ENCODE measurements at places on chromosomes 1 and 21.

GRCh38 chr1:168343566-168343965, 62.9 kb downstream of the TBX19 start:
- DNase-seq = no peak

DNA sequence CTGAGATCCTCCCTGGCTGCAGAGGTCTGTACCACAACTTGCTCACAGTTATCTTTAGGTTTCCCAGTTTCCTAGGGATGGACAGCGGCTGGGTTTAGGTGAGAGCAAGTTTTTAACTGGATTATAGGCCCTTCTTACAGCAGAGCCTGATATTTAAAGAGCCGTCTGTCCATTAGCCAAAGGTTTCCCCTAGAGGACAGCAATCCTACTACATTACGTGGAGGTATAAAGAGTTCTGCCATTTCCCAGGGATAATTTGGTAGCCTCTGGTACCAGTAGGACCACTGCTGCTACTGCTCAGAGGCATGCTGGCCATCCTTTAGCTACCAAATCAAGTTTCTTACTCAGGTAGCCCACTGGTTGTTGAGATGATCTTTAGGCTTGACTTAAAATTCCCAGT, 21.9 kb upstream of the FCGR2A start:
- DNase-seq = no peak

DNA sequence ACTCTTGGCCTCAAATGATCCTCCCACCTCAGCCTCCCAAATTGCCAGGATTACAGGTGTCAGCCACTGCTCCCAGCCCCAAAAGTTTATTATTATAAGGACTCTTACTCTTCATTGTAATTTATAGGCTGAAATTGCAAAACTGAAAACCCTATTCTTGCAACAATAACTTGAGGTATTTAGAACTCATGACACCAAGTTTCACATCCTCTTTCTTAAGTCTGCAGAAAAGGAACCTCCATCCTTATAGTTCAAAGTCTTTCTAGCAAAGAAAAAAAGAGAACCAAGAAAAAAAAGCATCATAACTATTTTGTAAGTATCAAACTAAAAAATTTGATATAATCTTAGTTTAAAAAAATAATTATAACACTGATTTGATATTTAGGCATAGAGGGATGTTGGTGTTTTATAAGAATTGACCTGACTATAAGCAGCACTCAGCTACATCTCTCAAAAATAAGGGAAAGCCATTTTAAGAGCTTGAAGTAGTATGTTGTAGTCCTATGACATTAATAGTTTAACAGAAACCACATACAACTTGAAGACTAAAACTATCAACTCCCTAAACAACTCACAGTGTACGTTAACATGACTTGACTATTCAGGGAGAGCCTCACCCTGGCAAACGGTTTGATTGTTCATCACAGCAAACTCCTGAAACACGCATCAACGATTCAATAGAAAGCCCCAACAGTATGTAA, 122.4 kb downstream of the AKT3 start:
- no peak for DNase-seq

DNA sequence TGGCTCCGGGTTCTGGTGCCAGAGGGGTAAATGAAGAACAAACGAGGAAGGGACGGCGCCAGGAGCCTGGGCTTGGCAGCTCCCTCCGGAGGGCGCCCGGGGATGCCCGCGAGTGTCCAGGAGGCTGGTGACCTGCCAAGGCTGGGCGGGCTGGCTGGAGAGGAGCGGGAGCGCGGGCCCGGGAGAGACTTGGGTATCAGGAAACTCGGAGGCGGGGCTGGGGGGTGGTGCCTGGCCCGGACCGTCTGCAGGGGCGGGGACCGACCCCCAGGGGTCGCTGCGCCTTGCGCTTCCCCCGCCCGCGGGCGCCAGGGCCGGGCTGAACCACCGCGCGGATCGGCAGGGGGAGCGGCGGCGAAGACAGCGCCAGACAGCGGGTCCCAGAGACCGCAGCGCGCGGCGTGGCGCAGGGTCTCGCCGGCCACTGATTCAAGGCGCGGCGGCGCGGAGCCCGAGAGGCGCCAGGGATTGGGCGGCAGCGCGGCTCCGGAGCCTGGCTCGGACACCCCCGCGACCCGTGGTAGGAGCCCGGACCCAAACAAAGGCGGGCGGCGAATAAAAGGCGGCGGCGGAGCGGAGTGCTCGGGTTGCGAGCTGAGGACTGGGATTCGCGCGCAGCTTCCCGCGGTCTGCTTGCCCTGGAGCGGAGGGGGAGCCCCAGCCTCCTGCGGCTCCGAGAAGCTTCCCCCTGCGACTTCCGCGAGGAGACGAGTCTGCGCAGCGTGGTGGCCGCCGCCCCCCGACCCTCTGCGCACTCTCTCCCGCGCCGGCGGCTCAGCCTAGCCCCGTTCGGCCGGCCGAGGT, at the start of gene DISP3:
TSS of gene DISP3 (plus strand) at position 585 of the 804 bp plus-strand sequence. CDS start 21,838 bp downstream, outside the sequence.
- peak; percentile 43 for DNase-seq

GRCh38 chr1:92653605-92654381, 131.1 kb downstream of the EVI5 start:
- peak; percentile 24 for DNase-seq

DNA sequence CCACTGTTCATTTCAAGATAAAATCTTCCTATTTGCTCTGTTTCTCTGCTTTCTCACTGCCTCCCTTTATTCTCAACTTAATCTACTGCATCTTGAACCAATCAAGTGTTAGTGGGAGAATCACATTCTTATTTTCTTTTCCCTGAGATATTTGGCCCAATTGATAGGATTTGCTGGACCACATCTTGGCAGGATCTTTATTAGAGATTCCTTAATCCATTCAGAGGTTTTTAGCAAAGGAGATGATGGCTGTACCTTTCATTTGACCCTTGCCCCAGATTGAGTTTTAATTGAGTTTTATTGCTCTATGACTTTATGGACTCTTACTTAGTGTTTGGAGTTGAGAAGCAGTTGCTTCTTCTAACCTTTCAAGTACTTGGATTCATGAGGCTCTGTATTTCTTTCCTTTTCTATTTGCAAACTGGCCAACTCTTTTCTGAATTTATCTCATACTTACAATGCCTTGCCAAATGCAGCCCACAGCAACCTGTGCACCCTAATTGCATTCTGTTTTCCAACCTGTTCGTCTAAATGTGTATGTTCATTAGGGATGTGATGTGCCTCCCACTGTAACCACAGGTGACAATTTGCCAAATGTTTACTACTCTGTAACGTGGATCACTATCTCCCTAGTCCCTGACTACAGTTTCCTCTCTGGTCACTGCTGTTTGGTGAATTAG, 274.8 kb upstream of the KAZN start:
- DNase-seq = no peak

DNA sequence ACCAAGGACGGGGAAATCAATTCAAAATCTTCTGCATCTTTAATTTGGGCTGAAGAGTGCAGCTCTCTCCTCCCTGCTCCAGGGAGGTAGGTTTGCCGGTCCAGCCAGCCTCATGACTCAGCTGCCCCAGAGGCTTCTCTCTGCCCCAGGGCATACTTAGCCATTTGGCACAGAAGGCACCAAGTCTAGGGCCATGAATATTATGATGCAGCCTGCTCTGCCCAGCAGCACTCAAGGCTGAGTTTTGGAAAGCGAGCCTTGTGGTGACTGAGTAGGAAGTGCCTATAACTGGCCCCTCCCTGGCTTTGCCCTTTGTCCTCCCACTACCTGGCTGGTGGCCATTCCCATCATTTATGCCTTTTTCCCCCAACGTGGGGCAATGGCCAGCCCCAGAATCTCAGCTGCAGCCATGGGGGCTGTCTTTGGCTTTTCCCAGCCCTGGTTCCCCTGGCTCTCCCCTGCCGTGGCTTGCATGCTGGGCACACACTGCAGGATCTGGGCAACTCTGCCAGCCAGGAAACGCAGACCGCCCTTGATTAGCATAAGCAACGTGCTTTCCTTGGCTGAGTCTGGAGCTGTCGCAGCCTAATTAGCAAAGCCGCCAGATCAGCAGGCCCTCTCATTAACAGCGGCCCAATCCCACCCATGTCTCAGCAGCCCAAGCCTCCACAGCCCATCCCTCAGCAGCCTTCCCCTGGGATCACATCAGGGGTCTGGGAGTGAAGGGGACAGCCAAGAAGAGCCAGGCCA, 258.6 kb upstream of the TMEM51 start:
- no peak for DNase-seq

- no peak for DNase-seq
These were observed 239.6 kb upstream of the B3GALT2 start for GRCh38 chr1:193426061-193426460.

GRCh38 chr1:29878501-29878900, 642.2 kb downstream of the PTPRU start:
- no peak for DNase-seq

All from T-helper 1 cell (primary cell).